Hair follicular keratinocyte (primary cell): ENCODE measurements at places on chromosomes 6 and 20. TPM values are rescaled to one million over a fixed set of nuclear protein-coding genes. Genes with fewer than 3 reads are reported as not detected.

NKX2-4 gene
- total RNA-seq = not detected in 2 replicates

CASP8AP2 gene
- total RNA-seq = 3.7 and 5.1 TPM in 2 replicates

NCOA5 gene
- total RNA-seq = 12.1 and 14.0 TPM in 2 replicates

VWA7 gene
- 0.19 and 0.86 TPM in 2 replicates for total RNA-seq

SMOC2 gene
- total RNA-seq = not detected in 2 replicates
